ENCODE measurements at places on chromosomes 2 and 18.

DNA sequence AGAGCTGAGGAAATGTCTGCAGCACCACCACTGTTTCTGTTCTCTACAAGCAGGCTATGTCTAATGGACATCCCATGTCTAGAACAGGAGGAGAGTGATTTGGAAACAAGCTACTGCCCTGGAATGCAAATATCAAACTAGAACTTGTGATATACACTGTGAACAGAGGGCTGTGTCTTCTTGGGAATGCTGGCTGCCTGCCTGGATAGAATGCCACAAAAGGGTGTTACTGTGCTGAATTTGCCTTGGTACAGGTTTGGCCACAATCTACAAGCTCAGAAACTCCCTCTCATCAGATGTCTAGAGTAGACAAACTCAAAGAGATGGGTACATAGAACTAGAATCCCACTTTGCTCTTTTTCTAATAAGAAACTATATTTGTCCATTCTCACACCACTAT, 170.5 kb downstream of the NYAP2 start:
- no peak for DNase-seq

DNA sequence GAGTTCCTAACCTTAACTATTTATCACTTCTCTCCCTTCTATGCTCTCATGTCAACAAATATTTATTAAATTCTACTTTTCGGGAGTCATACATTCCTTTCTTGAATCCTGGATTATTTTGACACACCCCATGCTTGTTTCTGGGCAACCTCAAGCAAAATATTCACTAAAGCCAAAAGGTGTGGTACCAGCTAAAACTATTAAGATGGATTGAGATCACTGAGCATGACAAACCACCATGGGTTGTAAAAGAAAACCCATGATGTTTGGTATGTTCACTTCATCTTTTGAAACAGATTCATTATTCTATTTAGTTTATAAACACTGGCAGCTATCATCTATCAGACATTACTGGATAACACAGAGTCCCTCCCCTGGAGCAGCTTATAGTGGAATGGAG, 32.5 kb downstream of the DPP4 start:
- no peak for DNase-seq

DNA sequence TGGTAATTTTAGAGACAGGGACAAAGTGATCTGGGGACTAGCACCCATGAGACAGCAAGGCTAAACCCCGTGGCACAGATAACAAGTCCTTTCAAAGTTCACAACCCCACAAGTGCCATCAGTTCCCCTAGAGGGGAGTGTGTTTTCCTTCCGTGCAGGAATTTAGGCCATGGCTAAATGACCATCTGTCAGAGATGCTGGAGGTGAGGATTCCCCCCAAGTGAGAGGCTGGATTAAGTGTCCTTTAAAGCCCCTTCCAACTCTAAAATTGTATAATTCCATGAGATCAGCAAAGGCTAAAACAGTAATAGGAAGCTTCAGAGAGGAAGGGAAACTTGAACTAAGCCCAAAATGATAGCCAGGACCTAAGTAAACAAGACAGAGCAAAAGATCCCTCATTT, 8.7 kb downstream of the FEZ2 start:
- no peak for DNase-seq

- no peak for DNase-seq
These were observed 153.8 kb downstream of the AFF3 start for GRCh38 chr2:99988599-99988998.

DNA sequence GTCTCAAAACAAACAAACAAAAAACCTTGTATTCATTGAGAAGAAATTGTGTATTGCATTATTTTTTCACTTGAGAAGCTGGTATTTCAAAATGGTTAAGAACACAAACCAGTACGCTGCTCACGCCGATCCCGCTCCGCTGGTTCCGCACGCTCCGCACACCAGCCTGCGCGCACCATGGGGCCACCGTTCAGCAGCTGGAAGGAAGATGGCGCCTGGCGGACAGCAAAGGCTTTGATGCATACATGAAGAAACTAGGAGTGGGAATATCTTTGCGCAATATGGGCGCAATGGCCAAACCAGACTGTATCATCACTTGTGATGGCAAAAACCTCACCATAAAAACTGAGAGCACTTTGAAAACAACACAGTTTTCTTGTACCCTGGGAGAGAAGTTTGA, 75.7 kb downstream of the RBM43 start:
- DNase-seq = no peak

- DNase-seq = no peak
These were observed 79.1 kb upstream of the SEC11C start for GRCh38 chr18:59060551-59060950.

DNA sequence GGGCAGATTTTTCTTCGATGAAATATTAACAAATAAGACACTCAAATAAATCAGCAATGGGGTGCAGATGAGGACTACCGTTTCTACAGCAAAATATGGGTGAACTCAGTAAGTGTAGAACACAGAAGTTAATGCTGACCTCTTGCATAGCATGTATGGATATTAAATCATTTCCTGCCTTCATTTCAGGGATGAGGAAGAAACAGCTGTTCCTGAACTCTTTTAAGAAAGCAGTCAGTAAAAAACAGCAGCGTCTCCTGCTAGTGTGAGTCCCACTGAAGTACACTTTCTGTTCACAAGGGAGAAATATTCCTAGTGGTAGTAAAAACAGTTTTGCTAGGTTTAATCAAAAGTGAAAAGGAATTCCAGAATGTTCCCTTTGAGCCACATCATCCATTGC, 379.0 kb downstream of the ZEB2 start:
- DNase-seq = no peak

GRCh38 chr2:132974467-132975095, 304.6 kb upstream of the LYPD1 start:
- no peak for DNase-seq

GRCh38 chr2:98909317-98910211, 26.5 kb downstream of the CRACDL start:
- DNase-seq = no peak

DNA sequence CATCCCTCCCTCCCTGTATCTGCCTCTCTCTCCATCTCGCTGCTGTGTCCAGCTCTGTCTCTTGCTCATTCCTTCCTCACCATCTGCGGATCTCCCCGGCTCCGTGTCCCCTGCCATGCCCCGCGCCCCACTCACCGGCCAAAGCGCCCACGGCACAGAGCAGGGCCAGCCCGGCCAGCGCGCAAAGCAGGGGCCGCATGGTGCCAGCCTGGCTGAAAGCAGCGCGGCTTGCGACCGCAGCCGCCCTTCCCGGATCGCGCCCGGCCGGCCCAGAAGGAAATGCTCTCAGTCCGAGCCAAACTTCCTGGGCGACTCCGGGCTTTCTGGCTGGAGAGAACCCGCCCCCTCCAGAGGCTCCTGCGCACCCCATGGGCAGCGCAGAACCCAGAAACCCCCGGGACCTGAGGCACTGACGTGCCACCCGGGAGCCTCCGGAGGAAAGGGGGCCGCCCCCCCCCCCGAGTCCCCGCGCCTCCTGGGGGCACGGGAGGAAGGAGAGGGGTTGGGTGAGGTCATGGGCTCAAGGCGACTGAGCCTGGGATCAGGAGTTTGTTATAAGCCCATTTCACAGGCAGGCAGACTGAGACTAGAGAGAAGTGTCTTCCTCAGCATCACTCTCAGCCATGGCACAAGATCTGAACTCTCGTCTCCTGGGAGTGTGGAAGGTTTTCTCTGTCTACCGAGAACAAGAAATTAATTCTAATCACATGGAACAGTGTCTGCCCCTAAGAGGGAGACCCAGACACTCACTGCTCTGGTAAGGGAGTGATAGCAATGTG, 45.2 kb upstream of the RAB6C start:
- DNase-seq = no peak

- DNase-seq = no peak
These were observed 10.0 kb downstream of the XRCC5 start for GRCh38 chr2:216119146-216119545.

DNA sequence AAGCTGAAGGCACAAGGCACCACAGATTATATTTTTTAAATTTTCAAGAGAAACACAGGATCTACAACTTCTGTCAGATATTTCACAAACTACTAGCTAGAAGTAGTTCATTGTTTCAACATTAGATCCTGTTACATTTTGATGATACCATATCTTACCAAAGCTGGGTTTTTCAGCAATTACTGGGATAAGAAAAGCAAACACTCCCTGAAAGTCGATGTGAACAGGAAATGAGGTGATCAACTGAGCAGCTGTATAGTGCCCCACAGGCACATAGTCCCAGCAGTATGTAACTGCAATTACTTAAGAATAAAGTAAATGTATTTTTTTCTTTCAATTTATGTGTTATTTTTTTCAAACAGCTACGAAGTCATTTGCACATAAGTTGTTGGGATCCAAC, 103.5 kb downstream of the DNER start:
- no peak for DNase-seq

DNA sequence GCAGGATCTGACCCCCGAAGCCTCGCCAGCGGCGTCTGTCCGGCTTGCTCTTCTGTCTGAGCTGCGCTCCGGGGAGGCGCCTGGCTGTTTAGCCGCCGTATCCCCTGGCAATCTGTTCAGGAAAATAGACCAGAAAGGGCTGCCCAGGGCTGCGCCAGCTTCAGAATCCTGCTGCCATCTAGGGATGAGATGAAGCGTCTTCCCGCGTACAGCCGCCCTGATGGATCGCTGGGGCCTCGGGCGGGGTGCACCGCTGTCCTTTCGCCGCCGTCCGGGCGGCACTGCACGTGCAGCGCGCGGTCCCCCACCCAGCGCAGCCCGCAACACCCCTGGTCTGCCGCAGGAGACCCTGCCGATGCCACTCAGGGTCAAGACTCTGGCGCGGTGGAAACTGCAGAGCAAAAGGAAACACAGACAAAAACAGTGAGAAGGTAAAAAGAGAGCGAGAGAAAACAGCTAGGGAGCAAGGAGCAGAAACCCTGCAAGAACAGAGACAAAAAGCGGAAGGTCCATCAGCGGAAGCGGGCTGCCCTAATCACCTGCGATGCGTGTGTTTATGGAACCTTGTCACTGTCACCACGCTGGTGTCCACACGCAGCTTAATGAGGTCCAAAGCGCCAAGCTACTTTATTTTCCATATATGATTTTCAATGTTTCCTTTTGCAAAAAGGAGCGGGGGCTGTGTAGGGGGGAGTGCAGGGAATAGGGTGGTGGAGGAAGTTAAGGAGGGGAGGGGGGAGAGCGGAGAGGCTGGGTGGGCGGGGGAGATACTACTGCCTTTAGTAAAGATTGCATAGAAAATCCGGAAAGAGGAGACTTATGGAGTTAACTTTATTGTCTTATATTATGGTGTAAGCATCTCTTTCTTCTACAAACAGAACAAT, 2113.3 kb upstream of the PIK3C3 start:
- DNase-seq = no peak

DNA sequence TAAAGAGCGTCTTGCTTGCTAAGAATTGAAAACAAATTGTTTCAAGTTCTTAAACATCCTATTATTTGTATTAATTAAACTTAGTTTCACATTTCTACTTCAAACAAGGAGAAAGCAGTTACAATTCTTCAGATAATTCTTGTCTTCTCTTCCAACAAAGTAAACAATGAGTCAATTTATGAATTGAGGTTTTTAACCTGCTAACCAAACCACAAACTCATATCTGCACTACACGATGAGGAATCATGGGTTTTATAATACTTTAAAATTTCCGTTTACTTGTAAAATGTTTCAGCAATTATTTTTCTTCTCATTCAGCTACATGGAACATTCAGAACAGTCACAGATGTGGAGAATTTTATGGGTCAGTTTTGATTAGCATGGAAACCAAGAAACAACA, 114.2 kb downstream of the SPIRE1 start:
- no peak for DNase-seq

DNA sequence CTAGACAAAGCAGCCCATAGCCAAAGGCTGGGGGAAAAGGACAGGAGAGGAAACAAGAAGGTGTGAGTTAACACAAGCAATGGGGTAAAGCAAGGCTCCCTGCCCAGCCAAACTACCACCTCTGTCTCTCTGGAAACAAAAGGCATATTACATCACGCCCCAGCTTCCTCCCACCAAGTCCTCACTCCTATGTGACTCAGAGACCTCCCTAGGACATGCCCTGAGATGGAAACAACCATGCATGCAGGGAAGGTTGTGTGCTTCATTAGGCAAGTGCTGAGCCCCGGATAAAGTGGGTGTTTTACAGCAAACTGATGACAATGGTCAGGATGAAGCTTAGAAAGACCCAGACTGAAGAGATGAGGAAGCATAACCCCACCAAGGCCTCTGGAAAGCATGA, 9.0 kb upstream of the ATRAID start:
- DNase-seq = no peak

- no peak for DNase-seq
These were observed 42.1 kb downstream of the CRACDL start for GRCh38 chr2:98893911-98894321.

- no peak for DNase-seq
These were observed 27.0 kb downstream of the SKA1 start for GRCh38 chr18:50401888-50402287.

- no peak for DNase-seq
These were observed 25.7 kb downstream of the FAM168B start for GRCh38 chr2:131067465-131068125.

- DNase-seq = no peak
These were observed 77.0 kb downstream of the NRP2 start for GRCh38 chr2:205759257-205759656.

- DNase-seq = no peak
These were observed 32.2 kb downstream of the SH3YL1 start for GRCh38 chr2:231521-232185.

DNA sequence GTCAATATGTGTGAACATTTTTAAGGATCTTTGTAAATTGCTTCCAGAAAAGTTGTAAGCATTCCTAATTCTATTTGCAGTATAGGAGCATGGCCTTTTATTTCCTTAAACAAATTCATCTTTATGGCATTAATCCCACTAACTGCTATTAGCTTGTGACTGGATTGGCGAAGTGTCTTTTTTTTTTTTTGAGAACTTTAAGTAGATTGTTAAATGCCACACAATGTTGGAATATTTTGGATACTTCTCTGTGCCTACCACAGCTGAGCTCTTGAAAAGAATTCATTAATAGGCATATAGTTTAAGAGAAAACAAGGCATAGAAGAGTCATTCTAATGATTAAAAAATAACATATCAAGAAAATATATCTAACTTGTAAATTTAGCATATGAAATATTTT, 129.7 kb downstream of the LAMA3 start:
- DNase-seq = no peak

GRCh38 chr2:177689623-177690022, 297.1 kb downstream of the AGPS start:
- no peak for DNase-seq

DNA sequence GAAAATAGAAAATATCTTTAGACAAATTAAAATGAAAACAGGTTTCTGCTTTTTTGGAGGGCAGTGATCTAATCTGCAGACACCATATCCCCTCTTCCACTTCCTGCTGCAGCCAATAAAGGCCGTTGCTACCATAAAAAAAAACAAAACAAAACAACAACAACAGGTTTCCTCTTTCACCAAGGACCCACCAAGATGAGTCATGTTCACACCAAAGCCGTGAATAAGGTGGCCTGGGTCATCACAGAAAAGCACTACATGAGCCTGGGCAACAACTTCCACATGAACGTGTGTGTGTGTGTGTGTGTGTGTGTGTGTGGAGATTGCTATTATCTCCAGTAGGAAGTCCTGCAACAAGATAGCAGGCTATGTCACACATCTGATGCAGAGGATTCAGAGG, 24.8 kb upstream of the TFCP2L1 start:
- no peak for DNase-seq

- no peak for DNase-seq
These were observed 25.2 kb downstream of the TMEM18 start for GRCh38 chr2:651951-652373.

- no peak for DNase-seq
These were observed 42.2 kb upstream of the TBR1 start for GRCh38 chr2:161373942-161374341.
